H1 (cell line): ENCODE measurements at places on chromosomes 1 and 21. TPM values are rescaled to one million over a fixed set of nuclear protein-coding genes. Genes with fewer than 3 reads are reported as not detected.

DNA sequence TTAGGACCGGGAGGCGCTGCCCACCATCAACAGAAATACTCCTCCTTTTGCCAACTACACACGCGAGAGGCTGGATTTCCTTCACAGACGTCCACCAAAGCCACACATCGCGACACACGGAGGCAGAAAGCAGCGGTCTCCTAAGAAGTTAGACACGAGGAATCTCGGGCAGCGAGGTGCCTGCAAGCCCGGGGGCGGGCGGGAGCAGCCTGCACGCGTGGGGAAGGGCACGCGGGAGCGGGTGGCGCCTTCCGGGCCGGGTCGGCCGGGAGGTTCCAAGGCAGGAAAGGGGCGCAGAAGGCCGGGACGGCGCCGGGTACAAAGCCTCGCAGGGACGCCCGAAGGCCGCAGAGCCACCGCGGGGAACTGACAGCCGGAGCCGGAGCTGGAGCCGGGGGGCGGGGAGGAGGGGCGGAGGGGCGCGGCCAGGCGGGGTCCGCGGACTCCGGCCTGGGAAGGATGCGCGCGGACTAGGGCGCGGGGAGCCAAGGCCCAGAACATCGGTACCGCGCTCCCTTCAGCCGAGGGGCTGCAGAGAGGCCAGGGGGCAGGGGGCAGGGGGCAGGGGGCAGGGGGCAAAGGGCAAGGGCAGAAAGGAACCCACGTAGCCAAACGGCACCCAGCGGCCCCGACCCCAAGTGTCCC, 722 bp downstream of the NPHP4 start:
- H3K36me3 ChIP-seq, result no peaks in the 10 kb centered on the region
- H3K27me3 ChIP-seq, result peaks cover 33% of the 10 kb centered on the region
- no peak for DNase-seq
- H3K27ac ChIP-seq, result peak overlapping the region; percentile 83; the same call in 1 of the 2 replicates
- H3K4me1 ChIP-seq, result peaks cover 13% of the 10 kb centered on the region

GRCh38 chr1:202501281-202501680, 152.8 kb downstream of the PPP1R12B start:
- H3K4me3 ChIP-seq, result no peak overlapping the region
- H3K36me3 ChIP-seq, result no peaks in the 10 kb centered on the region
- DNase-seq, result no peak
- H3K27ac ChIP-seq, result no peak overlapping the region

DNA sequence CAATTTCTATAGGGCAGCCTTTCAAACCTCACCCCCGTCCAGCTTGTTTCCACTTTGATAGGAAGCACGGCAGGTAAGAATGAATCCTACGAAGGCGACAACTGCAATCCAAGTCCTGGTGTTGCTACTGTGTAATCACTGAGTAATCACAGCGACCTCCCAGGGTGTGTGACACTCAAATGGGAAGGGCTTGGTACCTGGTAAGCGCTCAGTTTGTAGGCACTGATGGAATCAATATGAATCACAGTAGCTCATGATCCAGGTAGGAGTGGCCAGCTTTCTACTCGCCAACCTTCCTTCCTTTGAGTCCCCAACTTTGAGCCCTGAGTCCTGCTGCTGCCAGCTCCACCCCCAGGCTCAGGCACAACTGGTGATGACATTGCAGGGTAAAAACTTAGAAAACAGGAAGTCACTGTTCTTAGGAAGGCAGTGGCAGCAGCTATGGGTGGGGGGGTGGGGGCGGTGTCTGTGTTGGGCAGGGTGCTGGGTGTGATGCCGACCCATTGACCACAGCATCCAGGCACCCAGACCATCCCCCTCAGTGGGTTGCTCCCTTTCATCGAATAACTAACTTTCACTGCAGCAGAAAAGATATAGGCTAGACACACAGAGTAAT, 70.7 kb downstream of the CD247 start:
- H3K36me3 ChIP-seq, result no peaks in the 10 kb centered on the region
- no peak overlapping the region for H3K4me3 ChIP-seq
- no peaks in the 10 kb centered on the region for H3K4me1 ChIP-seq

Gene SLC30A10
- 0.15 and 0.61 TPM in 2 replicates for total RNA-seq

- H3K4me3 ChIP-seq, result peak overlapping the region; percentile 88
- no peaks in the 10 kb centered on the region for H3K36me3 ChIP-seq
Observed at GRCh38 chr1:179883040-179883744, 1.1 kb downstream of the TOR1AIP1 start.

- H3K4me3 ChIP-seq, result no peak overlapping the region
- no peaks in the 10 kb centered on the region for H3K36me3 ChIP-seq
- no peak for DNase-seq
- no peaks in the 10 kb centered on the region for H3K4me1 ChIP-seq
- no peak overlapping the region for H3K27ac ChIP-seq
- no peaks in the 10 kb centered on the region for H3K27me3 ChIP-seq
Observed at GRCh38 chr1:98327220-98327861, 334.2 kb upstream of the SNX7 start.

- DNase-seq, result peak; percentile 82
- H3K27me3 ChIP-seq, result no peaks in the 10 kb centered on the region
- peak overlapping the region; percentile 48 for H3K4me3 ChIP-seq
- peak overlapping the region; percentile 85 for H3K27ac ChIP-seq
- H3K4me1 ChIP-seq, result peaks cover 39% of the 10 kb centered on the region
- H3K36me3 ChIP-seq, result peaks cover 36% of the 10 kb centered on the region
Observed at GRCh38 chr1:202007805-202008489, 2.4 kb upstream of the ELF3 start.
